ENCODE measurements at places on chromosomes 5 and 9.

DNA sequence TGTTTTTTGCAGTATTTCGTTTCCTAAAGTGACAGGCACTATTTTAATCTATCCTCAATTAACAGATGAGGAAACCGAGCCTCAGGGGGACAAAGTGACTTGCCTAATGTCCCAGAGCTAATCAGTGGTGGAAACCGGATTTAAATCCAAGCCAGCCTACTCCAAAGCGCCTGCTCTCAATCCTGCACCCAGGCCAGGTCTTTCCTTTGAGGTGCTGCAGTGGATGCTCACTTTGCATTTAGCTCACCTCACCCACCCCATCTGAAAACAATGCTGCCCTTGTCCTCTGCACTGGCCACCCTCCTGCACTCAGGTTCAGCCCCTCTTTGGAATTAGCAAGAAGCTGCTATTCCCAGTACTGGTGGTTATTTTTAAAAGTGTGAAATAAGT, 16.0 kb downstream of the ANGPTL2 start:
- DNase-seq, result no peak

DNA sequence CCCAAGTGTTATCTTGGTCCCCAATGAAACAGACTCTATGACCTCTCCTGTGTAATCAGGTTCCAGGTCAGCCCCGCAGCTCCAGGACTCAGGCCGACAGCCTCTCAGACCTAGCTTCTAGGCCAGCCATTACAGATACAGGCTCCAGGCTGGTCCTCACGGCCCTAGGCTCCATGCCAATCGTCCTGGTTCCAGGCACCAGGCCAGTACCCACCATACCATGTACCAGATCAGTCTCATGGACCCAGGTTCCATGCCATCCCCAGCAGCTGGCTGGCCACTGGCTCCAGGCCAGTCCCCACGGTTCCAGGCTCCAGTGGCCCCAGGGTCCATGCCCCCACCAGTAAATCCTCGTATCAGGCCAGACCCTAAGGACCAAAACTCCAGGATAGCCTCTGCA, 1326.6 kb upstream of the C9orf72 start:
- DNase-seq, result no peak

DNA sequence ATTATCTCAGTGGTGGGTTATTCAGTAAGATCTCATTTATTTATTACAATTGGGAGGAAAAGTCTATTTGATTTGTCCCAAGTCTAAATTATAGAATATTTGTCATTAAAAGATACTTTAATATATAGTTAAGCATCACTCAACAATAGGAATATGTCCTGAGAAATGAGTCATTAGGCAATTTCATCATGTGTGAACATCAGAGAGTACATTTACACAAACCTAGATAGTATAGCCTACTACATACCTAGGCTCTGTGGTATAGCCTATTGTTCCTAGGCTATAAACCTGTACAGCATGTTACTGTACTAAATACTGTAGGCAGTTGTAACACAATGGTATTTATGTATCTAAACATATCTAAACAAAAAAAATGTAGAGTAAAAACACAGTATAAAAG, 135.0 kb upstream of the RASA1 start:
- no peak for DNase-seq

DNA sequence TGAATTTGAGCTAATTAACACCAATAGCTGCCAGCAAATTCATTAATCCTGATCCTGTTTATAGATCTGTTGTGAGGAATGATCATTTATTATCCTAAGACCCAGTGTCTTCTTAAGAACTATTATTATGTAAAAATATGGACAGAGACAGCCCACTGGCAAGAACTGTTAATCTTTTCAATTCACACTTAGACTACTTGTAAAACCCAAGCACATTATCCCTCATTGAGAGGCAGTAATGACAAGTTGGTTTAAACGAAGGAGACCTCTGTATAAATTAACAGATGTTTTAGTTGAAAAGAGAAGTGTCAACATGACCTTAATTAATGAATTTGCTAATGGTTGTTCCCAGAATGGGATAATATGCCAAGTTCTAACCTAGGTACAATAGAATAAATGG, 270.3 kb upstream of the IZUMO3 start:
- no peak for DNase-seq

DNA sequence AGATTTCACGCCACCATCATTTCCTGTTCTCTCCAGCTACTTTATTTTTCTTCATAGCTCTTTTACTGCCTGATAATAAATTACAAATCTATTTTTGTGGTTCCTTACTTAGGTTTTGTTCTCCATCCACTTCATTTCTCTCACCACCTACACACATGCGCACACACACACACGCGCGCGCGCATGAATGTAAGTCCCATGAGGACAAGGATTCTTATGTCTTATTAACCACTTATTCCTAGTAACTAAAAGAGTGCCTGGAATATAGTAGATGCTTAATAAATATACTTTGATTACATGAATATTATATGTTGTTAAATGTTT, 116.5 kb downstream of the TRPM6 start:
- no peak for DNase-seq

GRCh38 chr5:179302499-179303185, 42.6 kb downstream of the ADAMTS2 start:
- DNase-seq, result no peak

DNA sequence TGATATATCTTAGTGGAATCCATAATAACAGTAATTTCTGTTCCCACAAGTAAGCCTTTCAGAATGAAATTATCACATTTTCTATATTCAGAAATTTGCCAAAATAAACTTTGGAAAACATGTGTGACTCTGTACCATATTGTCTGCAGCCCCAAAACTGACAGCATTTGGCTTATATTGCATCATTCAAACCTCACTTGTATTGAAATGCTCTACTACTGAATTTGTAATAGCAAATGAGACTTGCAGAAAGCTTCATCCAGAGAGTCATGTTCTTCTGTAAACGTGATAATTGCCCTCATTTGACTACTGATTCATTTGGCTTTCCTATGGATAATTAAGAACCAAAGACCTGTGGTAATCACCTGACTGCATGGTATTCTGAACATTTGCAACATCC, 1249.5 kb upstream of the CDH18 start:
- no peak for DNase-seq

DNA sequence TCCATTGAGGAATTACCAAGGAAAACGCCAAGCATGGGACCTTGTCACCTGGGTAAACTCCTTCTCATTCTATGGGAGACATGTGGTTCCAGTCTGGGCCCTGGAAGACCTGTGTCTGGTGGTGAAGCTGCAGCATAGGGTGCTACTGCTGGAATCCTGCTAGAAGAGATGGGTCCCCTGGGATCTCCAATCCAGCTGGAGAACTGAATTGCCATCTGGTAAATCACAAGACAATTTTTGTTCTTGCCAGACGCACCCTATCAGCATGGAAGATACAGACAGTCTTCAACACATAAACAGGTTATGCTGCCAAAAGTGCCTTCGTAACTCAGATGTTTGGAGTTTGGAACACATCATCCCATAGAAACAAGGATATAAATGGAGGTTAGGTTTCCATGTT, 424.0 kb upstream of the BRINP1 start:
- DNase-seq, result no peak

Measured in activated naive CD4-positive, alpha-beta T cell (primary cell).